ENCODE measurements at places on chromosomes 2 and 18. TPM values are rescaled to one million over a fixed set of nuclear protein-coding genes. Genes with fewer than 3 reads are reported as not detected.

Gene ATP5MC3
- total RNA-seq, result 220 TPM

Gene MOGAT1
- not detected for total RNA-seq

Gene FAP
- not detected for total RNA-seq

Gene CYB5A
- 28.3 TPM for total RNA-seq

Gene CABLES1
- total RNA-seq, result 3.1 TPM

Gene CYP20A1
- total RNA-seq, result 12.6 TPM

Gene GAL3ST2
- 0.42 TPM for total RNA-seq

Gene TYMS
- total RNA-seq, result 15.5 TPM

Gene NRP2
- total RNA-seq, result 89.0 TPM

Gene PDE11A
- 0.27 TPM for total RNA-seq

Gene HOXD11
- not detected for total RNA-seq

Gene FAM110C
- total RNA-seq, result not detected

Gene LRRTM1
- total RNA-seq, result 3.8 TPM

Gene PLB1
- total RNA-seq, result not detected

Gene MRPL33
- 54.2 TPM for total RNA-seq

Gene ST8SIA5
- total RNA-seq, result 0.56 TPM
